ENCODE measurements at places on chromosomes 2 and 18.

- no peak for DNase-seq
These were observed 148.3 kb downstream of the RHBDD1 start for GRCh38 chr2:226983895-226984749.

DNA sequence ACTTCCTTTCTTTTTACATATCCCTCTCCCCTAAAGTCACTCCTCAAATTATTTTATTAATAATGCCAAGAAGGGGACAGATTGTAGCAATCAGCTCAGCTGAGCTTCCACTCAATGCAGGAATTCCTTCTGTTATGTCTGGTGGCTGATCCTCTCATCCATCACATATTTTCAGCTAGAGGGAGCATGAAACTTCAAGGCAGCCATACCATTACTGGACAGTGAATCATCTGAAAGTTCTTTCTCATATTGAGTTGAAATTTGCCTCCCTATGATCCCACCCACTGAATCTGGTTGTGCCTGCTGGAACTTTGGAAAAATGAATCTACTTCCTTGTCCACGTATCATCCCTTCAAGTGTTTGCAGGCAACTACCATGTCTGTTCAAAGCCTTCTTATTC lies 11.2 kb downstream of the ZNF385B start:
- no peak for DNase-seq

DNA sequence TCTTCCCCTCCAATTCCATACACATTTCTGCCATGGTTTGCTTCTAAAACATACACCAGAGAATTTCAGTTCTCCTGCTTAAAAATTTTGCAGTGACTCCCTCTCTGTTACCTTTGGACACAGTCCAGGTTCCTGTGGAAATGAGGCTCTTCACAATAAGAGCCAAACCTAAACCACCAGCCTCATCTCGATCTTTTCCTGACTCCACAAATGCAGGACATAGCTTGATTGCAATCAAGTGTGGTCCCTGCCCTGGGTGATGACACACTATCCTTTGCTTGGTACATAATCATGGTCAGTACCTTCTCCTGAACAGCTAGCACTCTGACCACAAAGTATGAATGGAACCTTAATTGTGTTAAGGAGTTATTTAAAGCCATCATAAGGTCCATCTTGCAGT lies 134.9 kb upstream of the CHAC2 start:
- DNase-seq, result no peak

- DNase-seq, result no peak
These were observed 19.9 kb downstream of the ABCG5 start for GRCh38 chr2:43818761-43819160.
